Activated CD4-positive, CD25-positive, alpha-beta regulatory T cell (primary cell): ENCODE measurements at places on chromosomes 11 and 22.

DNA sequence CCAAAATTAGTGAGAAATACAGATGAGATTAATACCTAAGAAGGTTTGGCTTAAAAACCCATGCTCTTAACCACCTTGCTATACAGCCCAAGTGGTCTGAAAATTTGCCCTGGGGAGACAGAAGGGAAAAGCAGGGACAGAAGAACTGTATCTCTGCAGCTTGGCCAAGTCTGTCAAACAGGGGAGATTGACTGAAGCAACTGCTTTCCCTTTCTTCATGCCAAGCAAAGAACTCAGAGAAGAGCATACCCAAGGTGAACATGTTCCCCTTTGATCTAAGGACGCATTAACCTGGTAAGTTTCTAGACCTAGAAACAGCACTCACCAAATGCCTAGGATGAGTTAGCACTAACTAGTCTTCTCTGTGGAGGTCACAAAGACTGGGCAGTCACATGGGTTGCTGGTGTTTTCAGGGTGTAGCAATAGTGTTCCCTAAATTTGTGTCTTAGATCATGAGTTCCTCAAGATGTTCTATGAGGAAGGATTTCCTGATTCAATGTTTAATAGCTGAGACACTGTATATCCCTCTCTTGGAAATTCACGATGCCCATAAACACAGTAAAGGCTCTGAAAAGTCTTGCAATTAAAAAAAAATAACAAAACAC, 75.6 kb upstream of the GRAMD1B start:
- no peak for DNase-seq

DNA sequence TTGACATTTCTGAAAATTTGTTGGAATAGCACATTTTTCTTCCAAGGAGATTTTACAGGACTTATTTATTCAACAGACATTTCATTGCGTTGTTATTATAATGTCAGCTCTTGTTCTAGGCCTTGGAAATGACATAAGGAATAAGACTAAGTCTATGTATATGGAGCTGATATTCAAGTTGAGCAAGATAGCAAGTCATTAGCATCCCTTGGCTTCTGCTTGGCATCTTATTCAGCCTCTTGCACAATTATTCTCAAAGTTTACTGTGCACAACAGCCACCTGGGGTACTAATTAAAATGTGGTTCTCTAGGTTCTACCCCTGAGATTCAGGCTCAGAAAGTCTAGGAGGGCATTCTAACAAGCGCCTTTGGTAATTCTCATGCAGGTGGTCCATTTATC, 304.8 kb upstream of the DDI1 start:
- no peak for DNase-seq

GRCh38 chr22:27720860-27721259, 80.7 kb downstream of the MN1 start:
- no peak for DNase-seq

DNA sequence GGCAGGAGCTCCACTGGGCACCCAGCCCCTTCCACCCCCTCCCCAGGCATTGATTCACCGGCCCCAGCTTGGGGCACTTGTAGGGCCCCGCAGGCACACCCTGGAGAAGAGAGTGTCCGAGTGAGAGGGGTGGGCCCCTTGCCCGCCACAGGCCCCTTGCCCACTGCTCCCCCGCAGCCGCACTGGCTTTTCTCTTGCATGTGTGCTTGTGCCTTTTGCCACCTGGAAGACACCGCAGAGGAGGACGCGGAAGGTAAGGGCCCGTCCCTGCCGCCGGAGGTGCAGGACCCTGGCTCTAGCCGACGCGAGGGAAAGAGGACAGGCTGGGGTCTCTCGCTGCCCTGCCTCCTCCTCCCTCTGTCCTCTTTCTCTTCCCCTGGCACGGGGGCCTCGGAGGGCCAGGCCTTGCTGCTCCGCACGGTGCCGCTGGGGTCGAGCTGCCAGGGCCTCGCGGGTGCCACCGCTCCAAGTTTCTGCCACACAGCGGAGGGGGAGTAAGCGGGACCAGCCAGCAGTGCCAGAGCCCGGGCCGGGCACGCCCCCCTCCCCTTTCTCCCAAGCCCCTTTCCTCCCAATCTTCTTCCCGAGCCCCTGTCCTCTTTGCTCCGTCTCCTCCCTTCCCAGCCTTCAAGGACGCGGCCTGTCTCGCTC, 9.5 kb downstream of the TNNT3 start:
- DNase-seq, result no peak

- DNase-seq, result no peak
These were observed 107.4 kb downstream of the SERGEF start for GRCh38 chr11:17905477-17905876.

DNA sequence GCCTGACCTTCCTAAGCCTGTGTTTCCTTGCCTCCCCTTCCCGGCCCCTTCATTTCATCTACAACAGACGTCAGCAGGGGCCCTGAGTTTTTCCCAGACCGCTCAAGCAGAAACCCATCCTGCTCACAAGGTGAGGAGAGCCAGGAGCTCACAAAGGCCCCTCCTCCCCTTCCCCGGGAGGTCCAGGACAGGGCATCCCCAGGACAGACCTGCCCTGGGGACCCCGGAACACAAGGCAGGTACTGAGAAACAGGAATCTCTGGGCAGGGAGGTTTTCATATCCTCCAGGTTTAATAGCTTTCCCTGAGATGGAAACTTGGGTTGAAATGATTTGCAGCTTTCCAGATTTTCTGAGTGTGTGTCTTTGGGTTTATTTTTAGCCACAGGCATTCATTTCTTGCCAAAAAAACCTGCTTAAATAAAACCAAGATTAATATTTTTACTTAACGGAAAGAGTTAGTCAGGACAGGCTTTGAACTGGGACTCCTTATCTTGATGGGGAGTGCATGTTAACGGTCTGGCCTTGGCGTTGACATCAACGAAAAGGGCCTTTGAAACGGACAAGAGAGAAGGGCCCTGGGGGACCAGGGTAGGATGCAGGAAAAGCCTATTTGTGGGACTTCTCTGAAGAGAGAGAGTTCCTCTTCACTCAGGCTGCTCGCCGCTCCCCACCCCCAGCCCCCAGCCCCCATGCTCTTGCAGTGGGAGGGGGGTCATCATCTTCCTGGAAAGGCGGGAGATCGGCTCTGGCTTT, 38.5 kb downstream of the TIMP3 start:
- no peak for DNase-seq

GRCh38 chr11:17864478-17864941, 129.9 kb downstream of the KCNC1 start:
- no peak for DNase-seq

- DNase-seq, result no peak
These were observed 21.3 kb downstream of the IZUMO1R start for GRCh38 chr11:94325681-94326080.

DNA sequence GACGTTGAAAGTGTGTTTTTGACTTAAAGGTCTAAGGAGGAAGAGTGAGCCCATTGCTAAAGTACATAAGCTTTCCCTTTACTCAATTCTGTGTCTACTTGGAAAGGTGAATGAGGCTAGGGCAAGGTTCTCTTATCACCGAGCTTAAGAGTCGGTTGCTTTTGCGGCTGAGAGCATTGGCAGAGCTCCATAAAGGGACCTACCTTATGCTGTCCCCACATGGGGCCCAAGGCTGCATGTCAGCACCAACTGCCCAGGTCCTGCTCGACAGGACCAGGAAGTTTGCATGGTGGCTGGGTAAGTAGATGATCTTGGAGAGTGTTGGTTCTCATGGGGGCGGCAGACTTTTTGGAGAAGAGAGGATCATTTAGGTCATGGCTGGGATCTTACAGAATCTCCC, 91.2 kb downstream of the ZBTB16 start:
- DNase-seq, result no peak

- no peak for DNase-seq
These were observed 1423.8 kb downstream of the TBC1D22A start for GRCh38 chr22:48186146-48186790.

- no peak for DNase-seq
These were observed 10.4 kb upstream of the MALAT1 start for GRCh38 chr11:65488273-65489034.

GRCh38 chr11:76863196-76863777, 2.6 kb downstream of the ACER3 start:
- DNase-seq, result no peak

- no peak for DNase-seq
These were observed 87.7 kb downstream of the TRIM44 start for GRCh38 chr11:35750315-35750714.

GRCh38 chr11:117580866-117581265, 216.2 kb downstream of the DSCAML1 start:
- DNase-seq, result no peak

DNA sequence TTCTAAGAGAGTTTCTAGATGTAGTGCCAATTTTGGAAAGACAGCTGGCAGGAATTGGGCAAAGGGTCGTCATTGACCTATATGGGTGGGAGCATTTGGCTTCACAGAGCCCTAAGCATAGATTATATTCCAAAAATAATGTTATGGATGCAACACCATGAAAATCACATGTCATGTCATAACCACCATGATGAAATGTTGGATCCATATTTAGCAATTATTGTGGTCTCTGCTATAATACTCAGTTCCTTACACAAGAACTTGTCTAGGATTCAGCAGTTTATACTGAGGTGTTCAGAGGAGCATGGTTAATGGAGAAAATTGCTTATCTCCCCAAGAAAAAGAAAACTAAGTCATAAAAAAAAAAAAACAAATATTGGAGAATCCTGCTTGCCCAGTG, 31.6 kb downstream of the NTM start:
- no peak for DNase-seq

- DNase-seq, result no peak
These were observed 8.4 kb downstream of the XBP1 start for GRCh38 chr22:28791841-28792490.

DNA sequence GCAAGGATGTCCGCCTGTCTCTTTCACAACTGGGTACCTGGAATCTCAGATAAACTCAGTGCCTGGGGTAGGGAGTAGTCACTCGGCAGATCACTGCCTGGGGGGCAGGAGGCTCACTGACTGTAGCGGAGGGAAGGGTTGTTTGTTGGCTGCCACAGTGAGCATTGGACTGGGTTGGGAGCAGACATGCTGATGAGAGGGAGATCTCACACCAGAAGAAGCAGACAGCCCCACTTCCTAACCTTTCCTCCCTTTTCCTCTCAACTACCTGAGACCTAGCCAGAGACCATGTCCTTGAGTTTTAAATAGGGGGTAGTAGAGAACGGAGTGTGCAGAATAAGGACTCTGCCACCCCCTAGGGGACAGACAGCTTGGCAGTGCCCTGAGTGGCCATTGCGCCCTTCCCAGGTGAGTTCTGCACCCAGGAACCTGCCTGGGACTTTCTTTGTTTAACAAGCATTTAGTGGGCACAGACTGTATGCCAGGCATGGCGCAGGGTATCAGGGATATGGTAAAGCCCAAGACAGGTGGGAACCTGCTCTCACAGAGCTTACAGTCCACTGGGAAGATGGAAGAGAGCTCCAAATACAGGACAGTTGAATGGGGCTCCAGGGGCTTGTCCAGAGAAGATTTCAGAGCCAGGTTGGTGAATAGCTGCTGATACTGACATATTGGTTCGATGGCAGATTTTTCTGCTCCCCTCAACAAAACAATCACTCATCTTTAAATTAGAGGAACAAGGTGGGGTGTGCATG, 115.7 kb upstream of the NNMT start:
- no peak for DNase-seq

GRCh38 chr11:56700242-56700913, 1.5 kb downstream of the OR9G1 start:
- DNase-seq, result no peak

GRCh38 chr11:128841461-128842072, 25.5 kb downstream of the KCNJ1 start:
- no peak for DNase-seq

DNA sequence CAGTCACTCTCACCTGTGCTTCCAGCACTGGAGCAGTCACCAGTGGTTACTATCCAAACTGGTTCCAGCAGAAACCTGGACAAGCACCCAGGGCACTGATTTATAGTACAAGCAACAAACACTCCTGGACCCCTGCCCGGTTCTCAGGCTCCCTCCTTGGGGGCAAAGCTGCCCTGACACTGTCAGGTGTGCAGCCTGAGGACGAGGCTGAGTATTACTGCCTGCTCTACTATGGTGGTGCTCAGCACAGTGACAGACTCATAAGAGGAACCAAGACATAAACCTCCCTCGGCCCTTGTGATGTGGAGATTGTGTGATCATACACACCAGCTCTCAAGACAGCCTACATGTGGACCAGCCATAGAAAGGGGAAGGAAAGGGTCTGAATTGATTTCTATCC, 113.3 kb downstream of the ZNF280B start:
- no peak for DNase-seq

- no peak for DNase-seq
These were observed 107.7 kb downstream of the SNX19 start for GRCh38 chr11:130808541-130808940.

- DNase-seq, result no peak
These were observed 42.7 kb upstream of the KCNJ11 start for GRCh38 chr11:17431139-17431538.

DNA sequence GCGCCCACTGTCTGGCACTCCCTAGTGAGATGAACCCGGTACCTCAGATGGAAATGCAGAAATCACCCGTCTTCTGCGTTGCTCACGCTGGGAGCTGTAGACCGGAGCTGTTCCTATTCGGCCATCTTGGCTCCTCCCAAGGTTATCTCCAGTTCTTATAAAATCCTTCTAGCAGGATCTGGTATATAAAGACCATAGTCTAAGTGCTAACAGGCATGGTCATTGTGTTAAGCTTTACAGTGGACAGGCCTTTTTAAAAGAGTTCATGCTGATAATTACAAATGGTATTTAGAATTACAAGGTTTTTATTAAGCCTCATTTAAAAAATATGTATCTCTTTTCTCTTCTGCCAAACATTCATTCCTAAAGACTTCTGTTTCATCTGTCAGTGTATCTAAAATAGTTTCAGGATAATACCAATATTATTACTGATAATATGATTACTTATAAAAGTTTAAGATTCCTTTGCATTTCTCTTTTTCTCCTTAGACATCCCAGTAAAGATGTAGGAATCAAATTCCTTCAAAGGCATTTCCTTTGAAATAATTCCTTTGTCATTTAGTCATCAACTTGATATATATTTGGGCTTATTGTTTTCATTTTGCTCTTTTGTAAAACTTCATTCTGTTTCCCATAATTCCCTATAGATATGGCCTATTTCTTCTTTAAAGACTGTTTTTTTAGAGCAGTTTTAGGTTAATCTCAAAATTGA, 20.7 kb downstream of the DDX10 start:
- no peak for DNase-seq

DNA sequence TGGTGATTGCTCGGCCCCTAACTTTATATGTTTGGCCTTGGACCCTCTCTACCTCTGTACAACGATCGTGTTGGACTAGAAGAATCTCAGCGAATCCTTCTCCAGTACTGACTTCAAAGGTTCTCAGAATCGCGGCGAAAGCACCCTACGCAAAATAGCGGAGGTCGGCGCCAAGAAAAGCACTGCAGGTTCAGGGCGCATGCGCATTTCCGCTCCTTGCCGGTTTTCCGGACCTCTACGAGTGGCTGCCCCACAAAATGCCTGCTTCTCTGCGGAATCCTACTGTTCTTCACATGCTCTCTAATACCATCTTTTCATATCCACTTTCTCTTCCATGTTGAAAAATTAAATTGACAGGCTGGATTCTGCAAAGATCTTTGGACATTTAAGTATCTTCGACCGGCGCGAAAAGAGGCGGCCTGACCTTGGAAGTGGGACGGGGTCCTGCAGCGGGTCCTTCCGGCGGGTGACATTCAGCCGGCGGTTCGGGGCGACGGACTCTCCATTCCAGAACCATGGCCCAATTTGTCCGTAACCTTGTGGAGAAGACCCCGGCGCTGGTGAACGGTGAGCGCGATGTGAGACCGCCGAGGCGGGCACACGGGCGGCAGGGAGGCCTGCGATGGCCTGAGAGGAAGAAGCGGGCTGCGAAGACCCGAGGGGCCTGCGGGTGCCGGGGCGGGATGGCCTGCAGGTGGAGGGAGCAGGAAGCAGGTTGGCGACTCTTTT, at the start of gene ATP5MG:
ATP5MG (plus strand) TSS at position 456 of the 729 bp plus-strand sequence; CDS start at position 516, 60 bp downstream.
- peak; percentile 86 for DNase-seq
